ENCODE measurements at places on chromosomes 13 and 19.
A peak's percentile ranks its signal among the peaks of the same experiment; 100 is the strongest.

GRCh38 chr19:47637550-47637949 is 28.6 kb downstream of the BICRA start:
- peak; percentile 83 for DNase-seq

DNA sequence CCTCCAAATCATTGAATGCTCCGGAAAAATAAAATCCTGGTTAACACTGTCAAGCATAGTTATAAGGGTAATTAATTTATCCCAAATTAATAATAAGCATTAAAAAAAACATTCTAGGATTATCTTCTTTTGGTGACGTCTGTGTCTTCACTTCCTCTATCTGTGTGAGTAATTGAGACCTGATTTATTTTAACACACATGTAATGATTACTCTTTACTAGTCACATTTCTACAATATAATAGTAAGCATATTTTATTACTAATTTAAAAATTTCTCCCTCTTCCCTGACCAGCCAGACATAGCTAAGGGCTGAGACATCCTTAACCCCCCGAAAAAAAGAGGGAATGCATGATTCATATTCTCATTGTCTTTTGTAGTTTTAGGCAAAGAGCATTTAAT is 2.3 kb downstream of the FNDC3A start:
- peak; percentile 59 for DNase-seq

GRCh38 chr13:65943024-65943423 is 1287.1 kb downstream of the PCDH9 start:
- peak; percentile 49 for DNase-seq

GRCh38 chr13:43596006-43596405 is 190.8 kb downstream of the ENOX1 start:
- DNase-seq = no peak

GRCh38 chr19:1070576-1070930 is 3.6 kb downstream of the ARHGAP45 start:
- DNase-seq = no peak

DNA sequence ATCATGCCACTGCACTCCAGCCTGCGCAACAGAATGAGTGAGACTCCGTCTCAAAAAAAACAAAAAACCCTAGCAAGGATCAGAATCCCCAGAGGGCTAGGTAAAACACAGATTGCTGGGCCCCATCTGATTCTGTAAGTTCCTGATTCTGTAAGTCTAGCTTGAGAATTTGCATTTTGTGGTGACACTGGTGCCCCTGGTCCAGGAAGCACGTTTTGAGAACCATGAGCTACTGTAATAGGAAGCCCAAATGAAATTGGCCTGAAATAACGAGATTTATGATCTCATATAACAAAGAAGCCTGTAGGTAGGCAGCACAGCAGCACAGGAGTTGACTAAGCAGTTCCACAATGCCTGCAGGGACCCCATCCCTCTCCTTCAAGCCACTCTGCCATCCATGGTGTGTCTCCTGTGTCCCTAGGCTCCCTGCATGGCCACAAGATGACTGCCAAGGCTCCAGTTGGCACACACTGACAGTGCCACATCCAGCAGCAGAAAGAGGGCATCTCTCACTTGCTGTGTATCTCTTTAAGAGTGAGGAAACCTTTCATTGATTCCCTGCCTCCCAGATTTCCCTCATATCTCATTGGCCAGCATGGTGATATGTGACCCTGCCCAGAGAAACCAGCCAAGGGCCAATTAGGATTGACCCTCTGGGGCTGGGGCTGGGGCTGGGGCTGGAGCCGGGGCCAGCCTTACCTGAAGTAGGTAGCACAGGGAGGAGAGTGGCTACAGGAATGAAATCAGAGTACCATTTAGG is 21.7 kb downstream of the SIPA1L3 start:
- DNase-seq = no peak

DNA sequence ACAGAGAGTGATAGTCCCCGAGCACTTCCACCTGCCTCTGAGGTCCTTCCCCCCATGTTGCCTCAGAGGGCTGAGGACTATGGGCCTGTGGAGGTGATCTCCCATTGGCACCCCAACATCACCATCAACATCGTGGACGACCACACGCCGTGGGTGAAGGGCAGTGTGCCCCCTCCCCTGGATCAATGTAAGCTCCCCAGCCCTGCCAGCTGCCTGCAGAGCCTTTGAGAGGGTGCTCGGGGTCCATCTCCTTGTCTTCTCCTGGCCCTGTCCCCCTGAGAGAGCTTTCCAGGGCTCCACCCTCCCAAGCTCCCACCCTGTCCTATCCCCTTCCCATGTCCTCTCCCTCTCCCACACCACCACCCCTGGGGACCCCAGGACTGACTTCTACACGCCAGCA is 14.9 kb upstream of the RELB start:
- no peak for DNase-seq

DNA sequence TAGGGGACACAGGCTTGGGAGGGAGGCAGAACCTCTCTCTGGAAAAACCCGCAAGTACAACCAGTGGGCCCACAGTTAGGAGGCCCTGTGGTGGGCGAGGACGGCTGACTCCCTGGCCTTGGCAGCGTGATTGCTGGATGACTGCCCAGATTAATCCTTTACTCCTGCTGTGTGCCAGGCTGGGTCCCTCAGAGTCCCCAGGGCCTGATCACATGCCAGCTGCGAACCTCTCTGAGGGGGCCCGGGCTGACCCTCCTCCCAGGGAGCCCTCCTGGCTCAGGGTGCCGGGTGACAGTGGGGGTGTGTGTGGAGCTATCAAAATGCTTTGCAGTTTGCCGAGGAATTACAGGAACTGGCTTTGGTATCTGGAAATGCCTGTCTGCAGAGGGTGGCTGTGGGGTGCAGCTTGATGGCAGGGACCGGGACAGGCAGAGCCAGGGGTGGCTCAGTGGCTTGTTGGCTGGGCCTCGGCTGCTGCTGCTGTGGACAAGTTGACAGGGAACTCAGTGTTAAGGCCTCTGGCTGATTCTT is 48.9 kb downstream of the DNM2 start:
- DNase-seq = peak; percentile 33

GRCh38 chr19:18282021-18282787 is 782 bp upstream of the JUND start:
- DNase-seq = no peak

- no peak for DNase-seq
Measured at GRCh38 chr13:57640607-57641006, 9.1 kb downstream of the PCDH17 start.

- peak; percentile 91 for DNase-seq
Measured at GRCh38 chr19:33795370-33796163, 1.1 kb upstream of the KCTD15 start.

DNA sequence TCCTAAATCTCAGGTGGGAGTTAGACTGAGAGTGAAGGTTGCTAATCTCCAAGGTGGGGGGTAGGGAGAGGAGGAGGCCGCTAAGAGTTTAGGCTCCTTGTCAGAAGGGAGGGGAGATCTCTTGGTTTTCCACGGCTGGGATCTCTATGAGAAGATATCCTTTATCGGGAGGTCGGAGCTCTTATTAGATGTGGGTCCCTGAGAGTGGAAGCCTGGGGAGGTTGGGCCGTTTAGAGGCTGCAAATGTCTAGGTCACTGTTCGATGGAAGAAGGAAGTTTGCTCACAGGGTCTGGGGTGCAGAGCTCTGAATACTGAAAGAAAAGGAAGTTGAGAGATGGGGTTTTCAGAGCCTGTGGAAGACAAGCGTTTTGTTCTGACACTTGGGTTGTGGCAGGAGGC is 3.8 kb downstream of the MYADM start:
- DNase-seq = no peak

GRCh38 chr13:52830946-52831345 is 17.5 kb downstream of the PCDH8 start:
- DNase-seq = peak; percentile 12

- DNase-seq = no peak
Measured at GRCh38 chr19:30105727-30106126, 163.7 kb downstream of the URI1 start.

DNA sequence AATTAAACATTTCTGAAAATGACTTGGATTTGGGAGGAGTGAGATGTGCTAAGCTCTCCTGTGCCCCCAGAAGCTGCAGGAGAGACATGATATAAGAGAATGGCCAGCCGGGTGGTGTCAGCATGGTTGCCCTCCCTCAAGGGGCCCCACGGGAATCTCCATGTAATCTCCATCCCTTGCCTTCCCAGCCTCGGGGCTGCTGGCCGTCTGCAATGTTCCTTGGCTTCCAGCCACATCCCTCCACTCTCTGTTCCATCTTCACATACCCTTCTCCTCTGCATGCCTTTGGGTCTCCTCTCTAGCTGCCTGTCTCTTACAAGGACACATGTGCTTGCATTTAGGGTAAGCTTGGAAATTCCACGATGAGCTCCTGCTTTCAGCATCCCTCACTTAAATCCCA is 172.0 kb downstream of the TSHZ3 start:
- peak; percentile 7 for DNase-seq

GRCh38 chr19:4029247-4029614 is 21.7 kb downstream of the PIAS4 start:
- DNase-seq = no peak

GRCh38 chr13:97936036-97936435 is 17.4 kb upstream of the IPO5 start:
- DNase-seq = no peak

GRCh38 chr19:57812226-57812625 is 2.5 kb downstream of the ZNF552 start:
- DNase-seq = no peak

GRCh38 chr13:90713441-90714133 is 633.9 kb upstream of the MIR17HG start:
- no peak for DNase-seq

DNA sequence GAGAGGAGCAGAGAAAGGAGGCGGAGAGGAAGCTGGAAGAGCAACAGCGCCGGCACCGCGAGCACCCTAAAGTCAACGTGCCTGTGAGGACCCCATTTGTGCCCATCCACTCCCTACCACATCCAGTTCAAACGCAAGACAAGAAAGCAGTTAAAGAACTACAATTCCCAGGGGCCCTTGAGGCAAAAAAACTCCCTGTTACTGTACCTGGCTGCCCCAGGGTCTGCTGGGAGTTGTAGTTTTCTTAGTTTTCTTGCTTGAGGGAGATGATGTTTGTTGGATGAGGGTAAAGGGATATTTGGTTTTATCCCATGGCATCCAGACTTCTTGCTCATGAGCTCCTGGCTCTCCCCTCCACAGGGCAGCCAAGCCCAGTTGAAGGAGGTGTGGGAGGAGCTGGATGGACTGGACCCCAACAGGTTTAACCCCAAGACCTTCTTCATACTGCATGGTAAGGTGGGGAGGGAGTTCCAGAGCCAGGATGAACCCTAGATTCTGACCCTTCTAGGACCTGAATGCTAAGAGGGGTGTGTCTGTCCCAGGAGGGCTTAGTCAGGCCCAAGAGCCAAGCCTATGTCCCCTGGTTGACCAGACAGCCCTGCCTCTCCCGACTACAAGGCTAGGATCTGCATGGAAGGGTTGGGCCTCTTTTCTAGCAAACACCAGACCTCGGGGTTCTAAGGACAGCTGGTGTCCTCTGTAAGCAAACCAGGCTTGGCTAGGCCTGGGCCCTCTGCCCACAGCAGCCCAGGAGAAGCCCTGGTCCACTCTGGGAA is 13.2 kb downstream of the NUCB1 start:
- DNase-seq = no peak

GRCh38 chr13:46369506-46370277 is 17.4 kb downstream of the RUBCNL start:
- DNase-seq = peak; percentile 95

DNA sequence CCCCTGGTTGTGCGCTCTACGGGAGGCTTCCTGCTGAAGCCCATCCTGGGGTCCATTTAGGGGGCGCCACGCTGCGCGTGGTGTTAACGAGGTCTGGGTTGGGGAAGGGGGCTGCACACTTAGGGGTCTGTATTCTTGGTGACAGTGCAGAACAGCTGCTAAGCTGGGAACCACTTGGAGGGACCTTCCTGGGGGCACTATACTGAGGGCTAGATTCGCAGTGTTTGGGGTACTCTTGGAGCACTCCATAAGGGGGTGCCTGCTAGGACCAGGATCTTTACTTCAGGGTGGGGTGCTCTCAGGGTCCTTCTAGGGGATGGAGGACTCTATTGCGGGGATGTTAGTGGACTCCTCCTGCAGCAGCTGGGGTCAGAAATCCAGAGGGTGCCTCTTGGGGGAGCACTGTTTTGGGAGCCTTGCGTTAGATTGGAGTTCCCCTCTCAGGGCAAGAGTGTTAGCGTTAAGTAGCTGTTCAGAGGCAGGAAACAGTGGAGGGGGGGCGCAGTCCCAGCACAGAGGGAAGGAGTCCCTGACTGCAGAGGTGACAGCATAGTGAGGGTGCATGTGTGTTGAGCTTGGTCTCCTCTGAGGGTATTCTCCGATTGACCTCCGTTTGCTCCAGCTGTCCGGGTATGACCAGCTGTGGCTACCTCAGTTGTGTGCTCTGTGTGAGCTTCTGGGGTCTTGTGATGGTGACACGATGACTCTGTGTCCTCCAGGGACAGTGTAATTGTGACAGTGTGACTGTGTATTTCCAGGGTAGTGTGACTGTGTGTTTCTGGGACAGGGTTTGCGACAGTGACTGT is 1.1 kb downstream of the PDE4A start:
- no peak for DNase-seq

GRCh38 chr13:90302107-90302506 is 1045.4 kb upstream of the MIR17HG start:
- peak; percentile 13 for DNase-seq

- DNase-seq = no peak
Measured at GRCh38 chr13:93430381-93430780, 203.8 kb downstream of the GPC6 start.

DNA sequence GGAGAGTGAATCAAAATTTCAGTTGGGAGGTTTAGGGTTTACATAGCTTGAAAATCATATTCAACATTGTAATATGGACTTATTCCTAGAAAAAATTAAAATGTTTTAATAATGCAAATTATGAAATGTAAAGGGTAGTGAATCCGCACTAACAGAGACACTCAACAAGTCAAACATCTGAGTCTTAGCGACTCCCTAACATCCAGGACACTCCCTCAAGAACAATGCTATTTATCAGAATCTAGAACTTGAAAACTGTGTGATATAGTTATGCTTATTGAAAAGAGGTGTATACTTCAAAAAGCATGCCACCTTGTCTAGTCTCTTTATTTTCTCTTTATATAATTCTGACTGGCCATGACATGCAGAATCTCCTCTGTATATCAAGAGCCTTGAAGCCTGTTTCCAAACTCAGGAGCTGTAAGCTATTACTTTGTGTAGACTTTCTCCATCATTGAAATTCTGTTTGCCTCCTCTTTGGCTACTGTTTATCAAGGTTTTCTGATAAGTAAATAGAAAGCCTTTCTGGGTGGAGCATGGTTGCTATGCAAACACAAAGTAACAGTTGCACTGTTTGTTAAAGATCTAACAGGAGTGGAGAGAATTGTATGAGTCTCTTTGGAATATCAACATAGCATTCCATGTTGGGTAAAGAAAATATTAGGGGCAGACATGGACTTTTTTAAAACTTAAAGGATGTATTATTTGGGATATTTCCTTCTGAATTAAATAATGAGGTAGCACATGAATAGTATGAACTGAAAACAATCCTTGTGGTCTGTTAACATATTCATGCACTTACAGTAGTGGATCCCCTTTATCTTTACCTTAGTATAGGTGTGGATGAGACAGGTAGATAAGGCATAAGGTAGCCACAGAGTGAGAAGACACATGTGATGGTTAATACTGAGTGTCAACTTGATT is 56.4 kb upstream of the MBNL2 start:
- no peak for DNase-seq

DNA sequence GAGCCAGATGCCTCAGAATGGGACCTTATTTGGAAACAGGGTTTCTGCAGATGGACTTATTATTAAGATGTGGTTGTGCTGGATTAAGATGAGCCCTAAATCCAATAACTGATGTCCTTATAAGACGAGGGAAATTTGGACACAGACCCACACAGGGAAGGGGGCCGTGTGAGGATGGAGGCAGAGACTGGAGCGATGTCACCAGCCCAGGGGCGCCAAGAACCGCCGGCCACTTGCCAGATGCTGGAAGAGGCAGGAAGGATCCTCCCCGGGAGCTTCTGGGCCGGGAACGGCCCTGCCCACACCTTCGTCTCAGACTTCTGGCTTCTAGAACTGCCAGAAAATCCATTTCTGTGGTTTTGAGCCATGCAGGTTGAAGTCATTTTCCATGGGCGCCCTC is 26.6 kb downstream of the GNG7 start:
- no peak for DNase-seq

All from EH (cell line).